ENCODE measurements at places on chromosomes 16 and 17.

GRCh38 chr16:19882646-19883045, 2.0 kb downstream of the GPRC5B start:
- peak; percentile 55 for DNase-seq

- DNase-seq: no peak
Observed at GRCh38 chr17:79678736-79679255, 51.9 kb upstream of the ENPP7 start.

- no peak for DNase-seq
Observed at GRCh38 chr16:69402439-69402838, 16.6 kb upstream of the TERF2 start.

- DNase-seq: no peak
Observed at GRCh38 chr17:41133880-41134735, 6.2 kb downstream of the KRTAP4-6 start.

DNA sequence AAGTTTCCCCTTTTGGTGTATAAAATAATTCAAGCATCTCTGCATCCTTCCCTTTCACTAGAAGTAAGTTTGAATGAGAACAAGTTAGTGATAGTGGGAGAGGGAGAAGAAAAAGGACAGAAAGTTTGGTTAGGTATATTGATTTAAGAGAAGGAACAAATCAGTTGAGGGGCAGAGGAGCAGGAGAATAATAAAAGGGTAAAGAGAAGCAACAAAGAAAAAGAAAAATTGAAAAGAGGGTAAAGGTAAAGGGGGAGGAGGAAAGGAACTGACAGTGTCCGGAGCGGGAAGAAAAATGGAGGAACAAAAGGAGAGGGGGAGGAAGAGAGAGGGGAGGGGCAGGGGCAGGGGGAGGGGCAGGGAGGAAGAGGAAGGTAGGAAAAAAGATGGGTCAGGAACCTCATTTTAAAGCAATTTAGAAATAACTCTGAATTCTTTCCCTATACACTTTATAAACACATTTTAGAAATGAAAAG, 6.3 kb upstream of the IGF2BP1 start:
- no peak for DNase-seq

GRCh38 chr17:354651-355556, 2.3 kb upstream of the RPH3AL start:
- DNase-seq: no peak

DNA sequence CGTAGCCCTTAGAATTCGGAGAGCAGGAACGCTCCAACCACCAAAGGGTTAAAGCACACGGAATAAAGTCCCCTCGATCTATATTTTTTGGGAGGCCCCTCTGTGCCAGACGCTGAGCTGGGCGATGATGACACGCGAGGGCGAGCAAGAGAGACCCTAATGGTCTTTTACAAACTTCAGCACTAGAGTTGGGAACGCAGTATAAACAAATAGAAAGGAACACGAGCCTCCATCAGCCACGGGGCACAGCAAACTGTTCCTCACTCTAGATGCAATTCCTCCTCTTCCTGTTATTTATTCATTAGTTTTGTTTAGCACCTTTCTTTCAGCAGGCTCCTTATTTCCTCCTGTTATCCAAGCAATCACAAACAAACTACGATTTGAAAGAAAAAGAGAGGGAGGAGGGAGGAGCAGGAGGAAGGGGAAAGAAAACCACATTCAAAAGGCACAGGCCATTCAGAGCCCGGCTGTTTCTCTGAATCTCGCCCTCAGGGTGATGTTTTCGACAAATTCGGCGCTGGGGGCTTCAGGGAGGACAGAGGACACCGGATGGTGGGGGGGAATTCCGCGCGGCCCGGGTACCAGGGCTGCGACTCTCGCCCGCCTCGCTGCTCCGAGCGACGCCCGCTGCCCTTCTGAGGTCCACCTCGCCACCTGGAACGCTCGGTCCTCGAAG, 1.6 kb downstream of the TOX3 start:
- DNase-seq: peak; percentile 28

DNA sequence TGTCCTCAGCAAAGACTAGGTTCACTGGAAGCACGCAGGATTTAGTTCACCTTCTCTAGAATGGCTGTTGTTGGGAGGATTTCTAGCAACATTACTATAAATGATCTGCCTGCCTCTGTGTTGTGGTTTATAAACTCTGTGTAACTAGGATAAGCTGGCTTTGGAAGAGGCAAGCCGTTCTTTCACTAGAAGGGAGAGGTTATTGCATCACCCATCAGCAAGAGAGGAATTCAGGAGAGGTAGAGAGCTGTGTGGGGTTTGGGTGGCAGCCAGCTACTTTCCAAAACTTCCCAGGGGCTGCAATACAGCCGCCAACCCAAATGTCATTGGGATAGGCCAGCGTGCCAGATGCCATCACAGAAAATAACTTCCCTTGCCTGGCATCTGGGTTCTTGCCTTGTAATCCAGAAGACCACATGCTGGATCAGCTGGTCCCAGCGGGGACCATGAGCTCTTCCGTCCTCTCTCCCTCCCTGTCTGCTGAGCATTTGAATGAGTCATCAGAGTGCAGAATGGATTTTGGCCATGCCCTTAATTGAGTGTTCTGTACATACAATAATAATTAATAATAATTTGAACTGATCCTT, 95.7 kb upstream of the RBFOX1 start:
- no peak for DNase-seq

DNA sequence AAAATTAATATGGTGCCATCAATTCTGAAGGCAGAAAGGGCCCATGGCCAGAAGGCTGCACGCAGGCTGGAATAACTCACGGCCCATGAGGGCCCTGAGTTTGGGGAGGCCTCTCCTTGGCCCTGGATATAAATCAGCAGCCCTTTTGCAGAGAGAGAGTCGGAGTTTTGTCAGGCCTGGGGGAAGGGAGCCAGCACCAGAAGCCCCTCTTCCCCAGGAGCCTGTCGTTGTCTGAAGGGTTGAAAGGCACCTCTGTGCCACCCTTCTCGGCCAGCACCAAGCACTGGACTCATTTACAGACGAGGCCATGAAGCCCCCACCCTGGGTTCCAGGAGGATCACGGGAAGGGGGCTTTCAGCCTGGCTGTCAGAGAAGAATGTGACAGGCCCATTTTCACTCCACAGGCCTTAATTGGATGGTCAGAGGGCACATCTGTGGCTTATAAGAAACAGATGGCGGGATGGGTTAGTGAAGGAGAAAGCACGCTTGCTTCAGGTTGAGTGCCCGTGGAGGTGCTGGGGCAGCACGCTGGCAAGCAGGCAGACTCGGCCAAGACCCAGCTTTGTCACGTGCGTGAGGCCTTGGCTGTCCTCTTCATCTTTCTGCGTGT, 140.6 kb downstream of the CLEC16A start:
- DNase-seq: no peak

DNA sequence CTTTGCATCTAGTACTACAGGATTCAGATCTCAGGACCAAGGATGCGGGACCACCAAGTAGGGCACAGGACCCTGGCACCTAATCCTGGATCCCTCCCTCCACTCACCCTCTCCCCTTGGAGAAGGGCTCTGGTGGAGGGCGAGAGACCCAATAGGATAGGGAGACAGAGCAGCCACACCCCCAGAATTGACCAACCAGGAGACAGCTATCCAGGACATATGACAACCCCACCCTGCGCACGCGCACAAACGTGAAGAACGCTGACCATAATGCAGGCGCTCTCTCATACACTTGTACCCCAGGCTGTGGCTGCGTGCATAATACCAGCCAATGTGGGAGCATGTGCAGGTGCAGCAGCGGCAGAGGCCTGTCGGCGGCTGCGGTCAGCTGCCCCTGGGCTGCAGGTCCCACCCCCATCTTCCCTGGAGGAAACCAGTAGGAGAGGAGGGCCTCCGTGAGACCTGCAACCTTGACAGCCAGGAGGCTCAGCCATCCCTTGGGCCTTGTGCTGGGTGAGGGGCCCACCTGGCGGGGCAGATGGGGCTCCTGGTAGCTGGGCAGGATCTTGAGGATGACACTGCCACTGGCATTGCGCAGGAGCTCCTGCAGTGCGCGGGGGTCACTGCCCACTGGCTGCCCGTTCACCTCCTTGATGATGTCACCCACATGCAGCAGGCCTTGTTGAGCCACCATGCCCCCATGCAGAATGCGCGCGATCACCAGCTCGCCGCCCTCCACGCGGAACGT, 25.4 kb downstream of the MPP2 start:
- no peak for DNase-seq

All from NCI-H146 (cell line).